NCI-H345 (cell line): ENCODE measurements at places on chromosomes 2 and 18.

DNA sequence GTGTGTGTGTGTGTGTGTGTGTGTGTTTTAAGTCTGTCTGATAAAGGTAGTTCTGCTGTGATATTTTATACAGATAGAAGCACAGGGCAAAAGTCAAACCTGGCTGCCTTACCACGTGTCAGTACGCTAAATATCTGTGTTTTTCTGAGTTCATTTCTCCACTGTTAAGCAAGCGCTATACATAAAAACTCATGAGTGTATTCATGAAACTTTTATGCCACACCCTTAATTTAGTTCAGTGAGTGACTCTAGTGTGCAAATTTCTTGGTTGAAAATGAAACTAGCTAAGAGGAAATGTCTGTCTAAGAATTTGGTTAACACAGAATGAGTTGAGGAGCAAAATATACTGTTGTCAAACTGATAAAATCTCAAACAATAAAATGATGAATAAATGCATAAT lies 11.2 kb downstream of the CASP10 start:
- no peak for DNase-seq

GRCh38 chr2:105812180-105813044 lies 67.7 kb downstream of the NCK2 start:
- peak; percentile 71 for DNase-seq

- DNase-seq: no peak
Measured at GRCh38 chr2:5617358-5617757, 74.8 kb upstream of the SOX11 start.

DNA sequence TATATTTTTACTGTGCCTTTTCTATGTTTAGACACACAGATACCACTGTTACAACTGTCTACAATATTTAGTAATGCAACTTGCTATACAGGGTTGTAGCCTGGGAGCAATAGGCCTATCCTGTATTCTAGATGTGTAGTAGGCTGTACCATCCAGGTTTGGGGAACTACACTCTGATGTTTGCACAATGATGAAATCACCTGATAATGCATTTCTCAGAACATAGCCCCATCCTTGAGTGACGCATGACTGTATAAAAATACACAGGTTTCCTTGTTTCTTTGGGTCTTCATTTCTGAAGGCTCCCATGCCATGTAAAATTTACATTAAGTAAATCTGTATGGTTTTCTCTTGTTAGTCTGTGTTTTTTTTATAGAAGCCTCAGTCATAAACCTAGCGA lies 270.9 kb upstream of the SKOR2 start:
- DNase-seq: no peak

DNA sequence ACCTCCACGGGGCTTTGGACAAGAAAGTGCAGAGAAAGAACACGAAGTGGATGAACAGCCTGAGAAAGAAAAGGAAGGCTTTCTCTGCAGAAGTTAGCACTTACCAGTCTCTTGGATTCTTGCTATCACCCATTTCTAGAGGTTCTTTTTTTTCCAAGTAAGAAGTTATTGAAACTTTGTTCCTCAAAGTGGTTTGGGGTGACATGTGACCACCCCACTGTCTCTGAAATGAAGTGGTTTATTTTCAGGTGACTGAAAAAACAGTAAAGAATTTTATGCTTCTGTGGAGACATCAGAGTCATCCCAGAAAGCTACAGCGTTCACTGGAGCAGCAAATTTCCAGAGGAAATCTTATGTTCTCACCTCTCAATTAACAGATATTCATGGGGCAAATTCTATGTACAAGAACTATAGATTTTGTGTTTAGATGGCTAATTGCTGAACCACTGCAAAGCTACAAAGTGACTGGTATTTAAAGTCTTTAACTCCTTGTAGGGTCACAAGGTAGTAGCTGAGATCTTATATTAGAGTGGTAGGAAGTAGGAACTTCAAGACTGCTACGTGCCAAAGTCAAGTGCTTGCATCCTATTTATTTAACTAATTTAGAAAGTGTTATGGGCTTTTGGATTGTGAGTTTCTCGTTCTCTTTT lies 267.5 kb downstream of the TGIF1 start:
- DNase-seq: no peak
